ENCODE measurements at places on chromosomes 7 and 10. TPM values are rescaled to one million over a fixed set of nuclear protein-coding genes. Genes with fewer than 3 reads are reported as not detected.
A peak's percentile ranks its signal among the peaks of the same experiment; 100 is the strongest.

DNA sequence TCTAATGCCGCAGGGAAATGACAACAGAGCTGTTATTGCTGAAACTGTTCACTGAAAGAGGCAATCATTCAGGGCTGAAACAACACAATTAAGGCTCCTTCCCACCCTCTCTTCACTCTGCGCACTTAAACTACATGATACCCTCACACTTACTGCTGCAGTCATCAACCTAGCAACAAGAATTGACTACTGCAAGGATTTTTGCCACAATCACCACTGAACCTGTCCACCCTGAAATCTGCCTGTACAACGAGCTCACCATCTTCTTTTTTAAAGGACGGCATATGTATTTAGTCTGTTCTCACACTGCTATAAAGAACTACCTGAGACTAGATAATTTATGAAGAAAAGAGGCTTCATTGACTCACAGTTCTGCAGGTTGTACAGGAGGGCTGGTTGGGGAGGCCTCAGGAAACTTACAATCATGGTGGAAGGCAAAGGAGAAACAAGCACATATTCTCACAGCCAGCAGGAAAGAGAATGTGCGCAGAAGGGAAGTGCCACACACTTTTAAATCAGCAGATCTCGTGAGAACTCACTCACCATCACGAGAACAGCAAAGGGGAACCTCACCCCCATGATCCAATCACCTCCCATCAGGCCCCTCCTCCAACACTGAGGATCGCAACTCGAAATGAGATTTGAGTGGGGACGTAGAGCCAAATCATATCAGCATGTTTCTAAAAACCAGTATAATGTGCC, 131.7 kb downstream of the SORCS1 start:
- DNase-seq = no peak

GRCh38 chr7:126443951-126444350, 808.8 kb downstream of the GRM8 start:
- no peak for DNase-seq

The PRKCQ gene
- polyA plus RNA-seq = 1.6 TPM

The ENTPD1 gene
- polyA plus RNA-seq = 23.1 TPM

- DNase-seq = peak; percentile 43
Measured at GRCh38 chr7:66140924-66141323, 26.3 kb downstream of the CRCP start.

GRCh38 chr10:60388709-60389301, 870 bp downstream of the ANK3 start:
- no peak for DNase-seq

DNA sequence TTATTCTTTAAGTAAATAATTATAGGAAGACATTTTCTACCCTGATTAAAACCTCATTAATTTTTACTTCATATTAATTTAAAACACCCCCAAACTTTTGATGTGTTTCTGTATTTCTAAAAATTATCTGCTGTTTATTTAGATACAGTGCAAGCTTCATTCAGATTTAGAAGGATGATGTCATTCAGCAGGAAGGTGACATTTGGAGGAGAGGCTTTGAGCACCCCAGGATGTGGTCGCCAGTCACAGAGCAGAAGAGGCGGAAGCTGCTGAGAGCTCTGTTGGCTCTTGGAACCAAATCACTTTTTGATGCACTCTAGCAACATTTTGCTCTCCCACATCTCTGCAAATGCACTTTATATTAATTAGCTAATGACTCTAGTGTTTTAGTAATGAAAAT, 233.9 kb upstream of the CACNA2D1 start:
- no peak for DNase-seq

The DYDC2 gene
- 0.95 TPM for polyA plus RNA-seq

DNA sequence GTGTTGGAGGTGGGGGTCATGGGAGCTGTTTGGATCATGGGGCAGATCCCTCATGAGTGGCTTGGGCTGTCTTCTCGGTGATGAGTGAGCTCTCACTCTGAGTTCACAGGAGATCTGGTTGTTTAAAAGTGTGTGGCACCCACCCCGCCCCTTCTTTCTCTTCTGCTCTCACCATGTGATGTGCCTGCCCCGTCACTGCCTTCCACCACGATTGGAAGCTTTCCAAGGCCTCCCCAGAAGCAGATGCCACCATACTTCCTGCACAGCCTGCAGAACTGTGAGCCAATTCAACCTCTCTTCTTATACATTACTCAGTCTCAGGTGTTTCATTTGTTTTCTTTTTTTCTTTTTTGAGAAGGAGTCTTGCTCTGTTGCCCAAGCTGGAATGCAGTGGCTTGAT, 170.0 kb downstream of the PTPN20 start:
- no peak for DNase-seq

All from left renal pelvis (tissue), 4 donors.